ENCODE measurements at places on chromosomes 12 and 14.

DNA sequence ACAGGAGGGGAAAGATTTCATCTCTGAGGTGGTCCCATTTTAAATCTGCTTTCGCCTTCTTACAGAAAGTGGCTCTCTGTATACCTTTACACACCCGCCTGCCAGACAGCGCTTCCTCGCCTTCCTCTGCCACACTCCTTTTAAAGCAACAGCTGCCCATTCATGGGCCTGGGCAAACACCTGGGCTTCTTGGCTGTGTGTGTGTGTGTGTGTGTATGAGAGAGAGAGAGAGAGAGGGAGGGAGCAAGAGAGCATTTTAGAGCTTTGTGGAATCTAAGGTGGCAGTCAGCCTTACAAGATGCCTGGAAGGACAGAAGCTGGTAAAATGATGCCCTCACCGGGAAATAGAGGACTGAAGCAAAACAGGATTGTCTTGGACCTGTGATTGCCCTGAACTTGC lies 20.0 kb downstream of the PTHLH start:
- DNase-seq = no peak

GRCh38 chr12:125186471-125187147 lies 121.4 kb downstream of the AACS start:
- DNase-seq = no peak

DNA sequence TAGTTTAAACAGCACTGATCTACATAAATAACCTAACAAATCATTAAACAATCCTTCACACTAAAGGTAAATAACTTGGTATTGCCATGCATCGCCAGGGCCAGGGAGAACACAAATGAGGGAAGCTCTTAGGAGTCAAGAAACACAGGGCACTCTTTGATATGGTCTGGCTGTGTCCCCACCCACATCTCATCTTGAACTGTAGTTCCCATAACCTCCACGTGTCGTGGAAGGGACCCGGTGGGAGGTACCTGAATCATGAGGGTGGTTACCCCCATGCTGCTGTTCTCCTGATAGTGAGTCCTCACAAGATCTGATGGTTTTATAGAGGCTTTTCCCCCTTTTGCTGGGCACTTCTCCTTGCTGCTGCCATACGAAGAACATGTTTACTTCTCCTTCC lies 17.3 kb downstream of the TMEM132D start:
- DNase-seq = no peak

DNA sequence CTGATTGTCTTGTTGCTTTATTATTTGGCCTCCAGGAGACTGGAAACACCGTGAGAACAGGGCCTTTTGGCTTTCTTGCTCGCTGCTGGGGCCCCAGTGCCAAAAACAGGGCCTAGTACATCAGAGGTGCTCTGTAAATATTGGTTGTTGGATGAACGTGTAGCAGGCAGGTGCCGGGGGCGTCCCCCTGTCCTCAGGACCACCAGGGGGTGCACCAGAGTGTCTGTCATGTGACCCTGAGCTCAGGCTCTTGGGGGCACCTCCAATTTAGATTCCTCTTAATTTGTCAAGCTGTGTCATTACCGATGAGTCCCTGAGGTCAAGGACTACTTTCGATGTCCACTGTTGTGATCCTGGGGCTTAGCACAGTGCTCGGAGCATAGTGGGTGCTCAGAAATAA lies 87.1 kb downstream of the ACACB start:
- DNase-seq = no peak

DNA sequence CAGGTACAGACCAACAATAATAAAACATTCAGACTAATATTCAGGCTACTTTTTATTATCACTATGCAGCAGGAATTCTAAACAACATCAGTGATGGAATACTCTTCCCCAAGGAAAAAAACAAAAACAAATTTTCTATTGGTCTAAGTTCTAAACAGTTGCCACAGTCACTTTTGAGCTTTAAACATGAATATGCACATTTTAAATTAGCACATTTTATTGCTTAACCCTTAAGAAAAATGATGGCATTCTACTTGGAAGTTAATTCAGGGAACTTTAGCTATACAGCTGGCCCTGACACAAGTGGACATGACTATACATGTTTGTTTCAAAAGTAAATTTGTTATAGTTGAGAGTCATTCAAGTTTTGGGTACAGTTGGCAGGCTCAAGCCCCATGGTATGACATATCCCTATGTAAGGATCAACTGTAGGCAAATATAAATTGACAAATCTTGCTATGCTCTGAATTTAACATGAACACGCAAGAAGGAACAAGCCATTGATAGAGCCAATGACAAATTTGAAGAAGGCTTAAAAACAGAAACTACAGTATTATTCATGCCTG lies 224.3 kb upstream of the AMIGO2 start:
- DNase-seq = no peak

DNA sequence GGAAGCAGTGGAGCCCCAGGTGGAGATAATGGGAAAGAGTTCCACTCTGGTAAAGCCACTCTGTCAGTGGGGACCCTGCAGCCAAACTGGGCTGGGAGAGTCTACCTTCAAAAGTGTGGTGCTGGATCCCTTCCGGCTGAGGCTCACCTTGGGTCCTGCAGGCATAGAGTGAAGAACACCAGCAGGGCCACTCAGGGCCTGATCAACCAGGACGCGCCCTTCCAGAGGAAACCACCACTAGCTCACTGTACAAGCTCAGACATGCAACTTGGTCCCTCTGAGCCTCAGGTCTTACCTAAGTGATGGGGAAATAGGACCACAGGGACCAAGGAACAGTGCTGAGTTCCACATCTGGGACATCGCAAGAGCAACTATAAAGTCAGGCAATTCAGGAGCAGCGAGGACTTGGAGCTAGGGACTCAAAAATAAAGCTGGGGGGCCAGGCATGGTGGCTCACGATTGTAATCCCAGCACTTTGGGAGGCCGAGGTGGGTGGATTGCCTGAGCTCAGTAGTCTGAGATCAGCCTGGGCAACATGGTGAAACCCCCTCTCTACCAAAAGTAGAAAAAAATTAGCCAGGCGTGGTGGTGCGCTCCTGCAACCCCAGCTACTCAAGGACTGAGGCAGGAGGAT lies 5.9 kb upstream of the PRPH start:
- DNase-seq = no peak

DNA sequence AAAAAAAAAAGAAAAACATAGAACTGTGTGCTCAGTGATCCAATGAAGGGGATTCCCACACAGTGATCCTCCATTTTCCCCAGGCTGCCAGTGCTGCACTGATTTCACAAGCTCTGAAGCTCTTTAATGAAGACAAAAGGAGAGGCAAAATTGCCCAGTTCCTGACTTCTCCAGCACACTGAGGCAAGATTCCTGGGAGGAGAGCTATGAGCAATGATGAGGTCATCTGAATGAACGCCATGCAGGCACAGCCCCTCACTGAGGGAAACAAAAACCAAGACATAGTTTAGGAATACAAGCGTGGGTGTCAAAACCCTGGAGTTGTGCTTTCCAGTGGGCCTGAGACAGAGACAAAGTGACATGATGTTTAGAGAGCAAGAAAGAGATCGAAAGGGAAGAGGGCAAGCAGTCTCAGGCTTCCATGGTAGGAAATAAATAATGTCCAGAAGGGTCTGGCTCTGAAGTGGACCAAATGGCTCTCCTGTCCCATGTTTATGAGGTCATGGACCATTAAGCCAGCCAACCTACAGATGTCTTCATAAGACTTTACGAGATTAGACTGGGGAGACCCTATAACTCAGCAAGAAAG lies 40.9 kb upstream of the SMUG1 start:
- no peak for DNase-seq

DNA sequence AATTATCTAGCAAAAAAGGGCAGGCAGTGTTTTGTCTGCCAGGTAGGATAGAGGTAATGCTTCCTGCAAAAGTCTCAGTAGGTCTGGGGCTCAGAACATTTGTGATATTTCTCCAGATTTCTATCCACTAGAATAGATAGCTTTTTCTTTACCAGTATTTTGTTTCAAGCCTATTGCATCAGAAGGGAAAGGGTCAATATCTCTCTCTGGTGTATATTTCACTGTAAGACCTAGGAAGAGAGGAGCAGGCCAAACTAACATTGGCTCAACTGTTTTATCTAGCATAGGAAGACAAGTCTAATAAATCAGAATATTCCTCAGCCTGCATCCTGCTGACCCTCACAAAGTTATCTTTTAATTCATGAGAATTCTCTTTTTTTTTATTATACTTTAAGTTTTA lies 106.7 kb upstream of the DAAM1 start:
- no peak for DNase-seq

DNA sequence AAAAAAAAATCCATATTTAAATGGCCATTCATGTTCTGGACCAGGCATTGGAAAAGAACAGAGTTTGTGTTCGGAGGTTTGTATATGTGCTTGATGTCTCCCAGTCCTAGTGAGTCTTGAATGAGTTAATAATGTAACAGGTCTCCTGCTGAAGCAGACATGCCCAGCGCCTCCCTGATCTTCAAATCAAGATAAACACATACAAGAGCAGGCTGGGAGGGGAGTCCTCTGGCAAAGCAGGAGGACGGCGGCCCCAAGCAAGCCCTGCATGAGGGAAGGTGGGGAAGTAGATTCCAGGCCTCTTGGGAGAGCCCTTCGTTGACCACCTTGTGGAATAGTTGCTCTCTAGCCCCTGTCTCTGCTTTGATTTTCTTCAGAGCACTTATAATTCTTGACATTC lies 156.3 kb downstream of the ZFP36L1 start:
- DNase-seq = no peak

- DNase-seq = no peak
Observed at GRCh38 chr14:26339381-26339780, 258.5 kb downstream of the NOVA1 start.

GRCh38 chr14:65229748-65230728 lies 127.7 kb upstream of the MAX start:
- DNase-seq = peak; percentile 30

DNA sequence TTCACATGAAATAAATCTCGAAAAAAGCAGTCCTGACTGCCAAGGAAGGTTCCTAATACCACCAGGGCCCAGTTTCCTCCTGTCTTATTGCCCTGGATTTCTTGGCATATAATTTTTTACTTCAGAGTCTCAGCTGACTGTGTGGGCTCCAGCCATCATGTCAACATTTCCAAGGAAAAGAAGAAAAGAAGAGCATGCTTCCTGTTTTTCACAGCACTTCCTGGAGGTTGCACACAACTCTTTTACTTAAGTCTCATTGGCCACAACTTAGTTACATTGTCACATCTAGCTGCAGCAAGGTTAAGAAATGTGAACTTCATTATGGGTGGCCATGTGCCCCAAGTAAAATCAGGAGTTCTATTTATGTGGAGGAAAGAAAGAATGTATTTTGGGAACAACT lies 24.3 kb downstream of the DACT1 start:
- DNase-seq = no peak

GRCh38 chr12:12396694-12397093 lies 39.8 kb downstream of the BORCS5 start:
- no peak for DNase-seq

DNA sequence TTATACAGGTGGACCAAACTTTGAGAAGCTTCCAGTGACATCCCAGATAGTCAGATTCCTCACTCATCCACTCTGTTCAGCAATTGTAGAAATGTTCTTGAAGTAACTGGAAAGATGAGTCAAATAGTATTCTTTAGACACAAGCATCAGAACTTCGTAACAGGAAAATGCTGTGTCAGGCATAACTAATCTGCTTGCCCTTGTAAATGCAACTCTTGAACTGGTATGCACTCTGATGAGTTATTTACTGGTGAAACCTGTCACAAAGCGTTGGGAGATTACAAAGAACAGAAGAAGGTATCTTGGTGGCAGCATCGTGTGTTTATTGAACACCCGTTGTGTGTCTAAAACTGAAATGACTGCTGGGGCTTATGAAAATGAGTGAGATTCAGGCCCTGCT lies 10.8 kb upstream of the DUSP6 start:
- DNase-seq = no peak

GRCh38 chr12:64714551-64714968 lies 44.6 kb downstream of the GNS start:
- no peak for DNase-seq

DNA sequence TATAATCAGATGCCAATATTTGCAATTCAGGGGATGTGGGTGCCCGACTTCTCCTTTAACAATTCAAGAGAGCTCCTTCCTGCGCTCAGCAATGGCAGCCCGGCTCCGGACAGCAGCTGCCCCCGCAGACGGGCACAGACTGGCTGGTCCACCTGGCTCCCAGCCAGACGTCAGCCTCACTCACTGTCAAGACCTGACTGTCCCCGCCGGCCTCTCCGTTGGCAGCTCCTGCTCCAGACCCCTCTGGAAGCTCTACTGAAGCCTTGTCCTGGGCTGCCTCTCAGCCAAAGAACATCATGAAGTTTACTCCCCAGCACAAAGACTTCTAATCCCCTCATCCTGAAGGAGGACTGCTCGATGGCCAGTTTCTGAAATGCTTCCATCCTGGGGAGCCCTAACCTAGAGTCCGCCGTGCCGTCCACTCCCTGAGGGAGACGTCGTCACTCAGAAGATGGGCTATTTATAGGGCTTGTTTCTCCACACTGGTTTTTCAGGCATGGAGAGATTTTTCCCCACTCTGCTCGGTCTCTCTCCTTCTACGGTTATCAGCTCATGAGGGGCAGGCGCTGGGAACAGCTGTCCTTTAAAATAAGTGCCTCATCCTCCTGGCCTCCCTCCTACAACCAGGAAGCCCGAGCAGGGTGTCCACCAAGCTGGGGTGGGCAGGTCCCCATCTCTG lies 126.2 kb downstream of the RFLNA start:
- DNase-seq = no peak

DNA sequence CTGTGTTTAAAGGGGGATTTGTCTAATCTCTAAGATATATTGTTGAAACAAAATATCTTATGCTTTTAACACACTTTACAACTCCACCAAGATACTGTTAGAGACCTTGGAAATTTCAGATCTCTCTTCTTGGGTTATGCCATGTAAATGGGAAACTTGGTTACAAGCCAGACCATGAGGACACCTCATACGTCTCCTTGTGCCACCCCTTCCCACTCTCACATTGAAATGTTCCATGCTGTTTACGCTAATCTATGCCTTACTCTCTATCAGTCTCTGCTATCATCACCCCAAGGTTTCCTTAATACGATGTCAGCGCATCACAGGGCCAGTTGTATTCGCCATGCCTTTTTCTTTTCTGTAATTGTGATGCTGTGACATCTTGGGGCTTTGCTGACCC lies 13.4 kb upstream of the DEGS2 start:
- DNase-seq = no peak

- DNase-seq = no peak
Observed at GRCh38 chr14:61628016-61628725, 67.1 kb upstream of the HIF1A start.

DNA sequence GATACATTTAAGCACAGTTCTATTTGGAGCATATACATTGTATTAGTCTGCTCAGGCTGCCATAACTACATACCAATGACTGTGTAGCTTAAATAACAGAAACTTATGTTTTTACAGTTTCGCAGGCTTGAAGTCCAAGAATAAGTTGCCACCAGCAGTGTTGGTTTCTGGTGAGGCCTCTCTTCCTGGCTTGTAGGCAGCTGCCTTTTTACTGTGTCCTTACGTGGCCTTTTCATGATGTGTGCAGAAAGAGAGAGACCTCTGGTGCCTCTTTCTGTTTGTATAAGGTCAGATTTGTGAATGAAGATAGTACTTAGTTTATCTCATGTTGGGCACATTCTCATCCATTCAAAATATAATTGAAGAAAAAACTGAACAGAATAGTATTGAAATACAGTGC lies 636.6 kb downstream of the FLRT2 start:
- no peak for DNase-seq

GRCh38 chr12:26749781-26750180 lies 83.2 kb downstream of the ITPR2 start:
- DNase-seq = no peak

Measured in CD4-positive, alpha-beta T cell treated with Interleukin-15 for 4 hours (primary cell).